ENCODE measurements at places on chromosomes 6 and 20.

- DNase-seq: no peak
These were observed 112.9 kb downstream of the FOXO3 start for GRCh38 chr6:108673602-108674001.

- DNase-seq: no peak
These were observed 81.6 kb downstream of the KCNB1 start for GRCh38 chr20:49400904-49401303.

DNA sequence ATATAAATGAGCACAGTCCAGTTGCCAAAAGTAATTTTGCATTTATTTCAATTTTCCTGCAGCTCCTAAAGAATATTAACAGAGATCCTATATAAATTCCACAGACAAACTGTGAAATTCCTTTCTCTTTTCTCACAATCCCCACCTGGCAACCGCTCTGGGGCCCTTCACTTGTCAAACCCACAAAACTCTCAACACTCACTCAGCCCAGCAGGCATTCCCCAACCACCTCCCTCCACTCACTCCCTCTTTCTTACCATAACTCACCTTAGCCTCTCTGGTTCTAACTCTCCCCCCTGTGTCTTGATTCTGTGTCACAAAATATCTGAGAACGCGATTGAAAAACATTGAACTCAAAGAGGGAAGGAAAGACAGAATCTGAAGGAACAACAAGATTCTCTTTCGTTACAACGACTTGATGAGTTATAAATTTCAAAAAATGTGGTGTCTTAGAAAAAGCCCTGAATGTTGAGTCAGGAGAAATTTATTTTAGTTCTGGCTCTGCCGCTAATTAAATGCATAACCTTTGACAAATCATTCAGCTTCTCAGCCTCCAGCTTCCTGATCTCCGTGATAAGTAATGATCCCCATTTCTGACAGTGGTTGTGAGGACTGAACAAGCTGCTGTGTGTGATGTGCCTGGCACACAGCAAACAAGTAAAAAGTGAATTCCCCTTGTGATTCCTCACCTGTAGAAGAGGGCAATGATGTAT lies 87.9 kb downstream of the UNC5CL start:
- DNase-seq: no peak

GRCh38 chr6:99519446-99519845 lies 4.2 kb upstream of the USP45 start:
- DNase-seq: no peak

DNA sequence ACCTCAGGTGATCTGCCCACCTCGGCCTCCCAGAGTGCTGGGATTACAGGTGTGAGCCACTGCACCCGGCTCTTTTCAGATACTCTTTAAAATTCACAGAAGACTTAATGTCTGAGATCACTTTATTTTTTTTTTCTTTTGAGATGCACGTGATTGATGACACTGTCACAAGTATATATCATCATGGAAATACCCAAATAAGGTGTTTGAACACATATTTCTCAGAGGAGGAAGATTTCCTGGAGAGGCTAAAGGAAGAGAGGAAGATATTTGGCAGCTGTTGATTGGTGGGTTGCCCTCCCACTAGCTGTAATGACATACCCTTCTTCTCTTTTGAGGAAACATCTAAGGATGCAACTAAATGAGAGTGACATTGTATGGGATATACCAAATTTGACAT lies 225.9 kb upstream of the CITED2 start:
- no peak for DNase-seq

- no peak for DNase-seq
These were observed 91.1 kb downstream of the ATXN1 start for GRCh38 chr6:16670183-16670582.

DNA sequence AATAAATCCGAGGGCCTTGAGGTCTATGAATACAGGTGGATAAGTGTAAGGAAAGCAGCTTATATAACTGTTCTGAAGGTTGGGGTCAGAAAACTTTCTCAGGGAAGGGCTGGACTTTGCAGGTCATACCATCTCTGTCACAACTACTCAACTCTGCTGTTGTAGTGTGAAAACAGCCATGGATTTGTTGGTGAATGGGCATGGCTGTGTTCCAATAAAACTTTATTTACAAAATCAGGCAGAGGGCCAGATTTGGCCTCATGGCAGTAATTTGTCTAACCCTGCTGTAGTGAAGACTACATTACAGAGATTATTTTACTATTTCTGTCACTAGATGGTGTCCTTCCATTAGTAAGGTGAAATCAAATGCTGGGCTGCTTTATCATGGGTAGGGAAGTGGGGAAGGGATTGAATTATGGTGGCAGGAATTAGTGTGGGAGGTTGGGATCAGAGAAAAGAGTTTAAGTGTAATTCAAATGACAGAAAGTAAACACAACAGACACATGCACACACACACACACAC lies 409.6 kb upstream of the CHD6 start:
- no peak for DNase-seq
